Activated B cell treated with CpG ODN at 0.5 μM for 24 hours (primary cell): ENCODE measurements at places on chromosomes 1 and 21.

DNA sequence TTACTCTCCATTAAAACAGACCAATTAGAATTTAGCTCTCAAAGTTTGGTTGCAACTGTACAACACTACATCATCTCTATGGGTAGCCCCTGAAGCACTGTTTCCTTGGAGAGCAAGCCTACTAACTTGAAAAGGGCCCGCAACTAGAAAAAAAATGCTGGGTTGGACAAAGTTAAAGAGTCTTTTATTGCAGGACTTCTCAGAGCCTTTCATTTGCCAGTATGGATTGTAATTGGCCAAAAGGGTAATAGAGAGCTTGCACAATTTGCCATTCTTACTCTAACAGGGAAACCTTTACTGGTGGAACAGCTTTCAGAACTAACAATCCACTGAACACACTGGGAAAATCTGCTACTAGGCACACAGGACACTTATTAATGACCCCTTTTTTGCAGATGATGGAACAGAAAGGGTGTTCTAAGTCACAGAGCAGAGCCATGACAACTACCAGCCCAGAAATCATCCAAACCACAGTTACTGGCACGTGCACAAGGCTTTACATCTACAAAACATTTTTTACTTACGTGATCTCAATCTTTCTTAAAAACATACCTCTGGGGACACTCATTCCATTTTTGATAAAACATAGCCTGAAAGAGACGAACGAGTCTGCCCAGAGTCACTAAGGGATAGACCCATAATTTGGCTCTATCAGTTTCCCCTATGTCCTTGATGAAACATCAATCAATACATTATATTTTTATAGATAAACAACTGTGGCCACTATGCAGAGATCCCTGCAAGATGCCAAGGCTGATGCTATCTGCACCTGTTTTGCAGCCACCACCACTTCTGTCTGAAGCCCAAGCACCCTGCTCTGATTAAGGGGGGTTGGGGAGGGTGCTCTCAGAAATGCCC, 176.3 kb upstream of the EDN2 start:
- no peak for DNase-seq

GRCh38 chr1:27570356-27570755, 33.6 kb downstream of the AHDC1 start:
- DNase-seq: no peak

DNA sequence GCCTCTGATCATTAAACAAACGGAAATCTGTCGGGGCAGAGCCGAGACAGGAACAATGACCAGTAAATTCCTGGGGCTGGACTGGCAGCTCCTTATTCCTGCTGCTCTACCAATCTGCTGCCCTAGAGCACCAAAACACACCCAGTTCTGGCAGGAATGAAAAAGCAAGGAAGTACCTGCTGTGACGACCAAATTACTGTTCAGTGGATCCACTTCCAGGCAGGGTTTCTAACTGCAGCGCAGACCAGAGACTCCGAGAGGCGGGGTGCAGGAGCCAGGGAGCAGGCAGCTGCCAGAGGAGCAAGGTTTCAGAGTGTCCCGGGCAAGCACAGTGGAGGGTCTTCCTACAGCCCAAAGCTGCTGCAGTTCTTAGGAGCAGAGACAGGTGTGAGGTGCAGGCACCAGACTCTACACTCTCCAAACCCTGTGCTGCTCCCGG, 32.4 kb downstream of the KANK4 start:
- no peak for DNase-seq

GRCh38 chr1:18731591-18732235, 101.1 kb downstream of the PAX7 start:
- no peak for DNase-seq

- DNase-seq: no peak
Observed at GRCh38 chr21:26389971-26390641, 183.0 kb downstream of the CYYR1 start.

- no peak for DNase-seq
Observed at GRCh38 chr21:35265170-35265877, 216.2 kb upstream of the RUNX1 start.

DNA sequence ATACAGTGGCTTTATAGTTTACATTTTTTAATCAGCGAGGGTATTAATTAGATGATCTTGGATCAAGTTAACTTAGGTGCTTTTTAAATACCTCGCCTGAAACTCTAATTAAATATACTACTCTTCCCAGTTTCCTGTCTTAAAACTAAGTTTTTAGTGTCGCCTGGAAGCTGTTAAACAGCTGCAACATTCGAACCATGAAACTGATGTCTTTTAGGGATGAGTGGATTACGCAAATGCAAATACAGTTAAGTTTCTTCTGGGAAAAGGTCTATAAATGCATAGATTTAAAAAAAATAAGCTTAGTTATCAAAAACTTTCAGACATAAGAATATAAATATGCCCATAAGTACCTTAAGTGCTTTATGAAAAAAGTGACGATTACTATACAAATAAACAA, 228.3 kb downstream of the PTPRC start:
- no peak for DNase-seq

- no peak for DNase-seq
Observed at GRCh38 chr1:64711266-64711665, 33.6 kb upstream of the RAVER2 start.

- DNase-seq: no peak
Observed at GRCh38 chr1:176066709-176067108, 140.4 kb downstream of the COP1 start.

DNA sequence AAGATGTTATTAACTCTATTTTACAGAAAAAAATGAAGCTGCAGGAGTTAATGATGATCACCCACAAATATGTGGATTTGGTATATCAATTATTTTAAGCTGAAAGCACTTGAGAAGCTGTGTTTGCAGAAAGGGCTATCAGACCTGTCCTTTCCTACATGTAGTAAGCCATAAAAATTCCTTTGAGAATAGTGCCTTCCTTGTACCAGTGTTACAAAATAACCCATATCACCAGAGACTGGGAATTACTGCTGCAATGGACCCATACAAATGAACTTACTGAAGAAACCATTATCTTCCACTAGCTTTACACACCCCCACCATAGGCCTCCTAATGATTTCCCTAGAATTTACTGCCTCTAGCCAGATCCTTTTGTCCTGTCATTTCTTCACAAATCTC, 99.2 kb upstream of the ZRANB2 start:
- DNase-seq: no peak

DNA sequence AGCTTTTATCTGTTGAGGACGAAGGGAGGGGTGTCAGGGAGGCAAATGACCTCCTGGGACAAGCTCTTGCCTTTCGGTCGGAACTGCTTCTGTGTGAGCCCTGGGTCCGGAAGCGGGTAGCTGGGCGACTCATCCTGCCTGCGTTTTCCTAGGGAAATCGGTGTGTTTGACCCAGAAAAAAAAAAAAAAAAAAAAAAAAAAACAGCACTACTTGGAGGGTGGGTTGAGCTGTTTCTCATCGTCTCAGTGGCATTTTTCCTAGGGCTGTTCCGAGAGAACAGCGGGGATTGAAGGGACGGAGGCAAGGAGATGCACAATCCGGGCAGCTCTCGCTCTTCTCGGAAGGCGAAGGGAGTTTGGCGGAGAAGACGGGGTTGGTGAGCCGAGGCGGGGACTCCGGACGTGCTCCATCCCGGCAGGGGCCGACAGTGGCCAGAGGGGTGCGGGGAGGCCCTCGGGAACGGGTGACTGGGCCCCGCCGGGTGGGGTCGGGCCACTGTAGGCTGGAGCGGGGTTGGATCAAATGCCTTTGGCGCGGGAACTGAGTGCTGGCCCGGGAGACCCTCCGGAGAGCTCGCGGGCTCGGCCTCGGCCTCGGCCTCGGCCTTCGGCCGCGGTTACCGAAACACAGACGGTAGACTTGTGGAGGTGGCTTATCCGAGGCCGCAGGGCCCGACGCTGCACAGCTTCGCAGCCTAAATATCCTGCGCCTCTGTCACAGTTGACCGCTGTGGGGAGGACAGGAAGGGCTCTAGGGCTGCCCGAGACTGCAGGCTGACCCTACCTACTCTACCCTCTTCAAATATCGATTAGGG, 2.4 kb upstream of the BARHL2 start:
- no peak for DNase-seq

- no peak for DNase-seq
Observed at GRCh38 chr1:183368213-183369108, 49.7 kb downstream of the NMNAT2 start.

DNA sequence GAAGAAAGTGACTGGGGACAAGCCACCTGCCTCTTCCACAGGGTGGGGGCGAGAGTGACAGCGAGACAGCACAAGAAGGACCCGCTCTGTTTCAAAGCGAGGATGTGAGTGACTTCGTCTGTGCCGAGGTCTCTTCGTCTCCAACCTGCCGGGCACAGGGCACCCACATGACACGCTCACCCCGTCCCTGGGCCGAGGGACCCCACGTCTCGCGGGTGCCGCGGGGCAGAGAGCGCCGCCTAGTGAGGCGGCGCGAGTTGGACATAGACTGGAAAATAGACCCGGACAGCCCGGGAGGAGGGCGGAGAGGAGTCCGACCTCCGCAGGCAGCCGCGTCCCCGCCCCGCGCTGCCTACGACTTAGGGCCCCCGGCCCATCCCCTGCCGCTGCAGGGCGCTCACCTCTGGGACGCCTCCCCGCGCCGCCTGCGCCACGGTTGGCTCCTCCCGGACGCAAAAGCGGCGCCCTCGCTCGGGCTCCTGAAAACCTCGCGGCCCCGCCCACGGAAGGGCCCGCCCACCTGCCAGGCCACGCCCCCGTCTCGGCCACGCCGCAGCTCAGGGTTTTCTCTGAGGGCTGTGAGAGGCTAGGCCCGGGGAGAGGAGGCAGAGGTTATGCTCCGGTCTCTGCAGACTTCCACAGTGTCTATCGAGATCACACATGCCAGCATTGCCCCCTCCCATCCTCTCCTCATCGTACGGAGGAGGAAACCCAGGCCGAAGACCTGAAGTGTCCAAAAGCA, at the start of gene TLR5:
Gene TLR5, minus strand, starts transcription at position 454 of the 742 bp plus-strand sequence. CDS start 30,217 bp downstream, outside the sequence.
- DNase-seq: peak; percentile 82

GRCh38 chr1:21123287-21123948, 53.3 kb downstream of the EIF4G3 start:
- DNase-seq: no peak

DNA sequence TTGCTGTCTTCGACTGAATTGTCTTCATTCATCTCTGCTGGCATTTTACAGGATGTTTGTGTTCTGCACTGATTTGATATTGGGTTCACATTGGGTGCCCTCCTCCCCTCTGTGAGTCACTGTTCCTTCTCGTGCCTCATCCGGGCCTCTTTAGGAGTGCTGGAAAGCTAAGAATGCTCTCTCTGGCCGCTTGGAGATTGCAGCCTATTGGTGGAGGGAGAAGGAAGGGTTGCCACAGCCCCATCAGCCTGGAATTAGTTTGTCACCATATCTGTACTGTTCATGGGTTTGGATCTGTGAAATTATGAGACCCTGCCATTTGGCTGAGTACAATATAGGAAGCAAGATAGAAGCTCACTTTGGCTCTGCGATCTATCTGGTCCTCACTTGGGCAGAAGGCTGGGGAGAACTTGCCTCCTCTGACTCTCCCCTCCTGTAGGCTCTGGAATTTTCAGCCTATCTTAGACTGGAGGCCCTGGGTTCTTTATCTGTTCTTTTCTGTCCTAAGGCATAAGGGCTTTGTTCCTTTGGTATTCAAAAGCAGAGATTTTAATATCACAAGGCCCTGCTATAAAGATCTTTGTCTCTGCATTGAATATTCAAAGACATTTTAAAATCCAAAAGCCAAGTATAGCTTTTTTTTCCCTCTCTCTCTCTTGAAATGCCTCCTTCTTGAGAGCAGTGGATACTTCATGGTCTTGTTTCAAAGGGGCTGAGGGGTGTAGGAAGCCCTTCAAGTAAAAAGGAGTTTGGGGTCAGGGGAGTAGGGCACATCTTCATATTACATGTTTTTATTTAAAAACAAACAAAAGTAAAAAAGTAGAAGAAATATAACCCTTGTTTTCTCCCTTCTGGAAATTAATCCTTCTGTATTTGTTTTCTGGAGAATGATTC, 347.9 kb downstream of the ZP4 start:
- DNase-seq: no peak

- no peak for DNase-seq
Observed at GRCh38 chr1:65207317-65207716, 59.3 kb downstream of the AK4 start.

GRCh38 chr1:36554323-36554628, 71.6 kb upstream of the CSF3R start:
- no peak for DNase-seq

GRCh38 chr21:42513985-42514882, 582 bp downstream of the SLC37A1 start:
- DNase-seq: peak; percentile 73

DNA sequence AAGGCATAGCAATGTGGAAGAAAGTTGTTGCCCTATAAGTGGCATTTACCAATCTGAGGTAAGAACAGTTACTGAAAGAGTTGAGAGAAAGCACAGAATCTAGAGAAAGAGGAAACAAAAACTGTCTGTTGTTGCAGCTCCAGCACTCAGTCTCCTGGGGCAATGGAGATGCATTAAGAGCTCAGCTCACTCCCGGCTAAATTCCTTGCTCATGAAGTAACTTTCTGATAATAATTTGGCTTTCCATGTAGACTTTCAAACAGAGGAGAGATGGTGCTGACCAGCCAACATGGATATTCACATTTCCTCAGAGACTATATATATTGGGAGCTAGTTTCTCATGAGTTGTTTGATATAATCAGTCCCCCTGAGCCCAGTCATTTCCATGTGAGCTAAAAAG, 135.3 kb downstream of the GDAP2 start:
- DNase-seq: no peak

DNA sequence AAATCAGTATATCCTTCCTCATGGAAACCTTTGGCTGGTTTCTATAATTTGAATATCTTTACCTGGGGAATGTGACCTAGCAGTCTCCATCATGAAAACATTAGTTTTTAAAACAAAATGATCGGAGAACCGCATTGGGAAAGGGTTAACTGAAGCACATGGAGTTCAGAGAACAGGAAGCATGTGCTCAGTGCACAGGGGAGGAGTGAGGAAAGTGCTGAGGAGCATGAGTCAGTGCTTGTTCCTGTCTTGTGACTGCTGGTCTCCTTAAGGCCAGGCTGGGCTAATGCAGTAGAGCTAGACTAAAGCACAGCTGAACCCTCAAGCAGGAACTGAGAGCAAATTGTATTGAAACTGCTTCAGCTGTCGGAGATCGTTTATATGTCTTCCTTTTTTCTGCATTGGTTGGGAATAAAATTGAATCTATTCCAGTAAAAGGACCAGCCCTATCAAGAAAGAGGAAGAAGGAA, 5.8 kb downstream of the IFI16 start:
- peak; percentile 36 for DNase-seq

- DNase-seq: peak; percentile 62
Observed at GRCh38 chr21:42460391-42461184, 35.4 kb downstream of the RSPH1 start.

- no peak for DNase-seq
Observed at GRCh38 chr1:95041491-95042165, 31.1 kb downstream of the ALG14 start.
